Activated CD4-positive, alpha-beta T cell treated with anti-CD3 and anti-CD28 coated beads, Interleukin-2, amount 50 U/mL, for 24 hours (primary cell): ENCODE measurements at places on chromosomes 16 and 17.

DNA sequence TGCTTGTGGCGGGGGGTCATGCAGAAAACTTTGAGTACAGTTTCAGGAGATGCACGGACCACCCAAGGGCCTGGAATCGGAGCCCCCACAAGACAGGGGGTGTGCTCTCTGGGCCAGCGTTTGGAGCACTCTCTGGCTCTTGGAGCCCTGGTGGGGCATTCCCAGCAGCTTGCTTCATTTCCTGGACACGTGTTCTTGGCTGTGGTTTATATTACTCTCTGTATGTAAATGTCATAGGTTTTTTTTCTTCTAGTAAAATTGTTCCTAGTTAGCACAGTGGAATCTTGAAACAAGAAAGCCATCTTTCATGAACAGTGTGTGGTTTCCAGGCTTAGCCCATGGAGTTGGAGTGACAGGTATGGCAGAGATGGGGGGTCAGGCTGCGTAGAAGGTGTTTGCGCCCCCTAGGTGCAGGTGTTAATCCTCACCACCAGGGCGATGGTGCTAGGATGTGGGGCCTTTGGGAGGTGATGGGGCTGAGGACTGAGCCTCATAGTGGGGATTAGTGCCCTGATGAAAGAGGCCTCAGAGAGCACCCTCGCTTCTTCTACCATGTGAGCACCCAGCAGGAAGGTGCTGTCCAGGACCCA lies 79.8 kb downstream of the JPH3 start:
- DNase-seq, result no peak

GRCh38 chr16:83887080-83887479 lies 11.8 kb upstream of the MLYCD start:
- DNase-seq, result no peak

GRCh38 chr17:8745586-8746500 lies 1.2 kb upstream of the CCDC42 start:
- peak; percentile 56 for DNase-seq

- peak; percentile 17 for DNase-seq
Measured at GRCh38 chr17:28327031-28327607, 8.1 kb downstream of the TMEM97 start.

DNA sequence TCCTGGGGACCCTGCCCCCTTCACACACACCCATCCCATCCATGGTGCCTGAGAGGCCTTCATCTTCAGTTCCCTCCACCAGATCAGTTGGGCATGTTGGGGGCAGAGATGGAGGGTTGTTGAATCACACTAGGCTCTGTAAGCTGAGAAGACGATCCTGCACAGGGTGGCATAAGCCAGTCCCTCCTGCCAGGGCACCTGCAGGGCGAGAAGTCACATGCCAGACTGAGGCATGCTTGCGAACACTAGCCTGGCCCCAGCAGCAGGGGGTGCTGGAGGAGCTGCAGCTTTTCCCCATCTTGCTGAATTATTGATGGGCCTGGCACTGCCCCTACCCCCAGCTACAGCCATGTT lies 6.1 kb upstream of the TBX2 start:
- DNase-seq, result no peak

GRCh38 chr17:58231641-58232040 lies 6.7 kb upstream of the LPO start:
- no peak for DNase-seq

GRCh38 chr16:10964891-10965326 lies 20.5 kb downstream of the CLEC16A start:
- peak; percentile 59 for DNase-seq

DNA sequence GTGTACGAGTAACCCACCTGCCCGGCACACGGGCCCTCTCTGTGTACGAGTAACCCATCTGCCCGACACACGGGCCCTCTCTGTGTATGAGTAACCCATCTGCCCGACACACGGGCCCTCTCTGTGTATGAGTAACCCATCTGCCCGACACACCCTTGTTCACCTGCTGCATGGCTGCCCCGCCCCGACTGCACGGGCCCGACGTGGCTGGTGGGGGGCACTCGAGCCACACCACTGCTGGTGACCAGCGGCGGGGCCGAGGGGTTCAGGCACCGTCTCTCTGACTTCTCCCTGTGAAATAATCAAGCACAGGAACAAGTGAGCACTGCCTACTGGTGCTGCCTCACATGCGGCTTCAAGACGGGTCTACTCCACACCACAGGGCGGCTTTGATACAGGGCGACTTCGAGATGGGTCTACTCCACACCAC lies 22.1 kb downstream of the MAP1LC3B start:
- no peak for DNase-seq

GRCh38 chr17:63032142-63032541 lies 66.1 kb downstream of the TANC2 start:
- no peak for DNase-seq

DNA sequence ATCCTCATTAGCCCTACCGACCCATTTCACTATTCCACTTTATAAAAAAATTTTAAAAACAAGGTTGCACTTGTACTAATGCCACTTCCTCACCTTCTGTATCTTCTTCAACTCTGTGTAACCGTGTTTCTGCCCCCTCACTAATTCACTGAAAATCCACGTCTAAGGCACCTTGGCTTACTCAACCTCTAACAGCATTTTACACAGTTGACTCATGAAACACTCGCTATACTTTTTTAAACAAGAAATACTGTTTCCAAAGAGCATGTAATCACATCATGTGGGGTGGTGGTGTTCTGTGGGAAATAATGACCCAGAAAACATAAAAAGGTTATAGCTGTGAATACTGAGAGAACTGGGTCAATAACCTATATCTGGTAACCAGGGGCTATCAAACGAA lies 79.9 kb downstream of the NCOR1 start:
- DNase-seq, result no peak

GRCh38 chr16:68434624-68435210 lies 13.6 kb downstream of the SMPD3 start:
- DNase-seq, result no peak

DNA sequence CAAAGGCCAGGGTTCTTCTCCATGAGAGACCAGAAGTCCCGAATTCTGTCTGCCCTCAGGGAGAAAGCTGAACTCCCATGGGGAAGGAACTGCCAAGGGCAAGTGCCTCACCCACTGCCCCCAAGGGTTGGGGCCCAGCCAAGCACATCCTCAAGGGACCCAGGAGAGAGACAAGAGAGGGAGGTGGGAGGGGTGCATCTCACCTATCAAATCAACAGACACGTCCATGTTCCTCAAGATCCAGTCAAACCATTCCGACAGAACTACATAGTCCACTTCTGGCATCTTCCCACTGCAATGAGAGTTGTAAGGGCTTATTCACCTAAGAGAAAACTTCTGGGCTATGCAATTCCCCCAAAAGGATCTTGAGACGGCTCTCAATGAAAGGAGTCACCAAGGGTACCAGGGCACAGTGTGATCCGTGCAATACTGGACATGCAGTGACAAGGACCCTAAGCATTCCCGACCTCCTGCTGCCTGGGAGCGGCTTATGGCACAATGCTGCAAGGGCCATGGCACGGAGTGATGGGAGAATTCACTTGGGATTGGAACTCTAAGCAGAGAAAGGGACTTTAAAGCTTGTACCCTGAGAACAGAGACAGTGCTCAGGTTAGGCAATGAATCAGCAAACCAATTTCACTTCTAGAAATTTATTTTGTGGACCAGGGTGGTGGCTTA lies 32.2 kb downstream of the TK2 start:
- DNase-seq, result no peak

GRCh38 chr16:77273-77806 lies 685 bp upstream of the MPG start:
- peak; percentile 24 for DNase-seq

GRCh38 chr17:34883106-34884000 lies 77.9 kb downstream of the CCT6B start:
- DNase-seq, result no peak

DNA sequence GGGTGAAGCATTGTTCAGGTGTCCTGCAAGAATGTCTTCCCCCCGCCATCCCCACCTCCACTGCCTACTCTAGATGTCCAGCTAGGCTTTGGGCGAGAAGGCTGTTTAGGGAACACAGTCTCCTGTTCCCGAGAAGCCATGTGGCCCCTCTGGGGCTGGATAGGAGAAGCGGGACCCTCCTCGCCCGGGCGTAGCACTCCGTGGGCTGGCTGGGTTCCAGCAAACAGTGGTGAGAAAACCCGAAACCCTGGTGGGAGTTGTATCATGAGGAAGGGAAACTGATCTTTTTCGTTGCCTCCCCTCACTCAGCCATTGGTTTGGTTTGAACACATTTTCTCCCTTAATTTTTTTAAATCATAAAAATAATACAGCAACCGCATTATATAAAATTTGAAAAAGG lies 56.6 kb downstream of the IRF8 start:
- DNase-seq, result no peak

GRCh38 chr16:54063279-54063773 lies 223.3 kb downstream of the IRX3 start:
- no peak for DNase-seq

GRCh38 chr17:872855-873254 lies 90.7 kb downstream of the MRM3 start:
- DNase-seq, result no peak
